HFFc6 (cell line): ENCODE measurements at places on chromosomes 3 and 15. TPM values are rescaled to one million over a fixed set of nuclear protein-coding genes. Genes with fewer than 3 reads are reported as not detected.

ARNT2 gene
- 2.4 to 15.1 TPM (median 3.7 TPM) in 3 replicates for total RNA-seq

GRCh38 chr15:82128401-82129148 lies 82.8 kb upstream of the MEX3B start:
- peak overlapping the region; percentile 95 for H3K27ac ChIP-seq
- DNase-seq = no peak
- 0 out of 2 replicates have a peak overlapping the region, but pooled peaks have one; percentile 12 for H3K4me3 ChIP-seq

- no peaks in the 10 kb centered on the region for H3K4me1 ChIP-seq
- DNase-seq = no peak
- H3K4me3 ChIP-seq = no peak overlapping the region
- H3K36me3 ChIP-seq = no peaks in the 10 kb centered on the region
- H3K27ac ChIP-seq = no peak overlapping the region
- H3K27me3 ChIP-seq = peaks cover 42% of the 10 kb centered on the region
Observed at GRCh38 chr15:77742127-77742526, 109.4 kb upstream of the LINGO1 start.

DNA sequence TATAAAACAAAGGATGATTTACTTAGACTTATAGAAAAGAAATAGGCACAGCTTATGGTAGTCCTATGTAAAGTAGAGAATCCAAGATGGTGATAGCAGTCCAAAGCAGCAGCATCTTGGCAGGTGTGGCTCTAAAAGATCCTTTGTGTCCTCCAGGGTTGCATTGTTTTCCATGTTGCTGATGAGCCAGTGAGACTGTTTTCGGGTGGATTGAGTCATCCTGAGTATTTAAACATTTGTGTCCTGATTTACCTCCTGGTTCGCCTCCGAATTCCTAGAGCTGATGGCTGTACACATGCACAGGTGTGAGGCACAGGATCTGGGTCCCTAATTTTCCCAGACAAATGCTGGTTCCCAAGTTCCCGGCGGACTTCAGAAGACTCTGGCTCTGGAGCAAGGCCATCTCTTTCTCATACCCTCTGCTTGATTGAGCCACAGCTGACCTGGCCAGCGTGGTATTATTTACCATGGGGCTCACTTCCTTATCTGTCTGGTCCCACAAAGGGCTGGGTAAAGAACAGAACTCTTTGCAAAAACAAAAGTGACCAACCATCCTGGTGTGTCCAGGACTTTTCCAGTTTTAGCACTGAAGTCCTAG lies 51.0 kb downstream of the ARNT2 start:
- peak overlapping the region; percentile 77 for H3K4me3 ChIP-seq
- H3K27me3 ChIP-seq = peaks cover 6% of the 10 kb centered on the region
- peaks cover 35% of the 10 kb centered on the region for H3K4me1 ChIP-seq
- no peaks in the 10 kb centered on the region for H3K36me3 ChIP-seq
- H3K27ac ChIP-seq = peak overlapping the region; percentile 78

SAXO2 gene
- total RNA-seq = 0.96 to 1.8 TPM (median 1.2 TPM) in 3 replicates

GRCh38 chr3:47976135-47976732 lies 40.0 kb downstream of the MAP4 start:
- peaks cover 5% of the 10 kb centered on the region; the same call in 1 of the 2 replicates for H3K36me3 ChIP-seq
- no peak overlapping the region for H3K4me3 ChIP-seq
- H3K27ac ChIP-seq = no peak overlapping the region
- DNase-seq = no peak

BCL2A1 gene
- total RNA-seq = not detected in 3 replicates

CMC1 gene
- 12.9 to 19.3 TPM (median 15.5 TPM) in 3 replicates for total RNA-seq

DNA sequence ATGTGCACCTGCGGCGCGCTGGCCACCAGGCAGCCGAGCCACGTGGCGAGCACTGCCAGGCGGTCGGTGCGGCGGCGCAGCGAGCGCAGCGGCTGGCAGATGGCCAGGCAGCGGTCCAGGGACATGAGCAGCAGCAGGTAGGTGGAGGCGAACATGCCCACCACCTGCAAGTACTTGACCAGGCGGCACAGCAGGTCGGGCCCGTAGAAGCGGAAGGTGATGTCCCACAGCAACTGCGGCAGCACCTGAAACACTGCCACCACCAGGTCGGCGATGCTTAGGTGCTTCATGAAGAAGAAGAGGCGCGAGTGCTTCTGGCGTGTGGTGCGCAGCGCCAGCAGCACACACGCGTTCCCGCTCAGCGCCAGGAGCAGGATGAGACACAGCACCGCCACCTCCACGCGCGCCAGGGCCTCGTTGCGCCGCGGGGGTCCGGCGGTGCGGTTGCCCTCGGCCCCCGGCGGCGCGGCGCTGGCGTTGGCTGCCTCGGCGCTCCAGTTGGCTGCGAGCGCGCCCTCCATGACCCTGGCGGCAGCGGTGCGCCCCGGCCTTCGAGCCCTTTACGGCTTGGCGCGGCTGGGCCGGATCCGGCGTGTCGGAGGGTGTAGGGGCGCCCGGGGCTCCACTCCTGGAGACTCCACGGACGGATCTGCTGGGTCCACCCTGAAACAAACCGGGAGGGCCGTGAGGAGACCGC lies 1.6 kb downstream of the OXTR start:
- peaks cover 18% of the 10 kb centered on the region for H3K27me3 ChIP-seq
- DNase-seq = no peak
- peaks cover 59% of the 10 kb centered on the region for H3K36me3 ChIP-seq
- H3K4me3 ChIP-seq = peak overlapping the region; percentile 97

CLDN1 gene
- total RNA-seq = 0.64 to 0.71 TPM (median 0.71 TPM) in 3 replicates

DNA sequence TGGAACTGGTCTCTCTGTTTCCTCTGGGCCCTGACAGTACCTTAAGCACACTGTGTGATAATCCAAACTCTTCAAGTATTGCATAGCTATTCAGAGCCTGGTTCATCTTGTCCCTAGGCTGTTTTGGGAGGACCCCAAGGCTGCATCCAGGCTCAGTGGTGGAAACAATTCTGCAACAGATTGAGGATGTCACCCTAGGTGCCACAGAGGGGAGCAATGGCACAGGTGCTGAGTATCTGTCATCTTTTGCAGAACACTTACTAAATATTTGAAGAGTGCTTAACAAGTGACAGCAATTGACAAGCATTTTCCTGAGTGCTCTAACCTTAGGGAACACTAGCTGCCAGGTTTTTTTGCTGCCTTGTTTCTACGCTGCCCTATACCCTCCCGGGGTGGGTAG lies 27.8 kb downstream of the STARD5 start:
- peaks cover 12% of the 10 kb centered on the region for H3K4me1 ChIP-seq
- DNase-seq = no peak
- H3K27me3 ChIP-seq = peaks cover 24% of the 10 kb centered on the region
- H3K27ac ChIP-seq = no peak overlapping the region
- H3K4me3 ChIP-seq = no peak overlapping the region
- no peaks in the 10 kb centered on the region for H3K36me3 ChIP-seq

SMAD6 gene
- 10.1 to 16.5 TPM (median 11.1 TPM) in 3 replicates for total RNA-seq

- no peaks in the 10 kb centered on the region for H3K36me3 ChIP-seq
- peaks cover 5% of the 10 kb centered on the region; the same call in 1 of the 2 replicates for H3K27me3 ChIP-seq
- no peaks in the 10 kb centered on the region for H3K4me1 ChIP-seq
- no peak for DNase-seq
- H3K27ac ChIP-seq = no peak overlapping the region
- no peak overlapping the region for H3K4me3 ChIP-seq
Observed at GRCh38 chr3:59839810-59840515, 790.1 kb upstream of the CFAP20DC start.

DNA sequence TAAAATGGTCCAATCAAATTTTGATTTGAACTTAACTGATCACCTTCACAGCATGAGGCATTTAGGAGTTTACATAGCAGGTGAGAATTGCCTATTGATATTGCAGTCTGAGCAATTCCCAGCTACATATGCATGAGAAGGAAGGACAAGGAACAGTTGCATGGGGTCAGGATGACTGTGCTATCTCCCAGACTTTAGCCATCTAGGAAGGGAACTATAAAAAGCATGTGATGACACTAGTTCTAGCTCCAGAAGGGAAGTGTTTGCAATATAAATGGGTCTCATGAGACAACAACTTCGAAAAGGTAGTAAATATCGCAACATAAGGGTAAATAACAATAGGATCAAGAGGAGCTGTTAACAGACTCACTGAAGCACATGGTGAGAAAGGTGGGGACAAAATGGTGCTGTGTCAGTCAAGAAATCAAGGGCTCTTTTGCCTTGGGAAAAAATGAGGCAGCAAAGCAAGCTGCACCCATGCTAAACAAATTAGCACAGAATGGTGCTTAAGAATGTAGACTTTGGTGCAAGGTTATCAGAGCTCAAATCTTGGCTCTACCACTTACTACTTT lies 90.4 kb upstream of the SLC2A2 start:
- peaks cover 28% of the 10 kb centered on the region for H3K4me1 ChIP-seq
- H3K4me3 ChIP-seq = no peak overlapping the region
- peaks cover 19% of the 10 kb centered on the region; the same call in 1 of the 2 replicates for H3K36me3 ChIP-seq
- no peaks in the 10 kb centered on the region for H3K27me3 ChIP-seq
- H3K27ac ChIP-seq = no peak overlapping the region
- no peak for DNase-seq

TRNT1 gene
- total RNA-seq = 18.5 to 20.6 TPM (median 19.0 TPM) in 3 replicates

TNFAIP8L3 gene
- 0.18 to 0.56 TPM (median 0.36 TPM) in 3 replicates for total RNA-seq

SEMA3B gene
- 17.1 to 25.2 TPM (median 24.8 TPM) in 3 replicates for total RNA-seq
